ENCODE measurements at places on chromosomes 1 and 21.

DNA sequence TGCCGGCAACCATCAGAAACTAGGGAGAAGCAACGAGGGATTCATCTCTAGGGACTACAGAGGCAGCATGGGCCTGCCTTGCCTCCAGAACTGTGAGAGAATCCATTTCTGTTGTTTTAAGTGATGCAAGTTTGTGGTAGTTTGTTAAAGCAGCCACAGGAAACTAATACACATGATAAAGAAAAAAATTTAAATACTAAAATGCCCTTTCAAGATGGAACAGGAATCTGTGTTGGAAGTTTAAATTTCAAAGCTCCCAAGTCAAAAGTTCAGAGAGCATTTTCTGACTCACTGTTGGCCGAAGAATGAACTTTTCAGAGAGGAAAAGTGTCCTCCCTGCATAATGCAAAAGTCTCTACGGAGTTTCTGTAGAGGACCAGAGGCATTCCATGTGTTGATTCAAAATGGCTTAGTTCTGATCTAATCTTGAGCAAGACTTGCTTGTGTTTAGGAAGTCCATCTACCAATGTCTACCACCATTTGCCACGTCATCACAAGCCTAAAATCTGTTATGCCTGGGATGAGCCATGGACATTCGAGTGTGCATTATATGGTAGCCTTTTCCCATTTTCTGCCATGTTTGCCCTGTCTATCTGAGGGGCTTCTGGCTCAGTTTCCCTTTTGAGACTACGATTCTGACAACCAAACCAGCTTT lies 22.4 kb upstream of the ARHGAP29 start:
- no peak for DNase-seq

- DNase-seq: no peak
These were observed 1.4 kb downstream of the RAVER2 start for GRCh38 chr1:64745986-64746940.

DNA sequence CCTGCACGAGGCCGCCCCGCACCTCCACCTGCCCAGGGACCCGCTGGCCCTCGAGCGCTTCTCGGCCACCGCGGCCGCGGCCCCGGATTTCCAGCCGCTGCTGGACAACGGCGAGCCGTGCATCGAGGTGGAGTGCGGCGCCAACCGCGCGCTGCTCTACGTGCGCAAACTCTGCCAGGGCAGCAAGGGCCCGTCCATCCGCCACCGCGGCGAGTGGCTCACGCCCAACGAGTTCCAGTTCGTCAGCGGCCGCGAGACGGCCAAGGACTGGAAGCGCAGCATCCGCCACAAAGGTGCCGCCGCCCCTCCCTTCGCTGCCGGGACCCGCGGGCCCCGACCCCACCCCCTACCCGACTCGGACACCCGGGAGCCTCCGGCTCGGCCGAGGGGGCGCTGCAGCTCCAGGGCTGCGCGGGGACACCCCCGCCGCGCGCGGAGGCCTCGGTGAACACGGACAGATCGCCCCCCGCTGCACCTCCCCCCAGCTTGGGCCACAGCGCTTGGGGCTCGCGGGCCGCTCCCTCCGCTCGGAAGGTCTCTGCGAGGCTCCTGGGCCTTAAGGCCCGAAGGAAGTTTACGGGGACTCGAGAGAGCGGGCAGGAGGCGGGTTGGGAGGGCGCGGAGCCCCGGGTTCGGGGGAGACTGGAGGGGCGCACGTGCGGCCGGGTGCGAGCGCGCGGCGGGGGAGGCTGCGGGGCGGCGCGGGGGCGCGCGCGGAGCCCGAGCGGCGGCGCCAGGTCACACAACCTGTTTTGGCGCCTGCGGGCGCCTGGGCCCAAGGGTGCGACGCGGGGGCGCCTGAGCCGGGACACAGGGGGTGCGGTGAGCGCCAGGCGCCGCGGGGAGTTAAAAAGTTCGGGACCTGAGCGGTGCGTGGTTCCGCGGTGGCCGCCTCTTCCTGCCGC lies 1.2 kb downstream of the SAMD11 start:
- DNase-seq: no peak

GRCh38 chr1:88013485-88013884 lies 670.6 kb upstream of the PKN2 start:
- no peak for DNase-seq

DNA sequence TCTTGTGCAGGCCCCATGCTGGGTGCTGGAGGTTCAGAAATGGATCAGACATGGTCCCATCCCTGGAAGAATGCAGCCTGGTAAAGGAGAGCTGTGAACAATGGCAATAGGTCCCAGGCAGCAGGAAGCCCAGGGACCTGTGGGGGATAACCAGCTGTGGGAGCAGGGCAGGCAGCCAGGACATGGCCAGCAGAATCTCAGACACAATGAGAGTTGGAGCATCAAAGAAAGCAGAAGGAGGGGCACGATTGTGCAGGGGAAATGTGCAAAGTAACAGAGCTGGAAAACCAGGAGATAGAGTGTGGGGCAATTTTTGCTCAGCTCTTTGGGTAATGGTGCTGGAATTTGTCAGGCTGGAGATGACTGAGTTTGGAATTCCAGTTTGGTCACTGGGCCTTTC lies 44.3 kb downstream of the C8B start:
- DNase-seq: no peak

GRCh38 chr1:221442056-221442455 lies 299.8 kb downstream of the DUSP10 start:
- no peak for DNase-seq

DNA sequence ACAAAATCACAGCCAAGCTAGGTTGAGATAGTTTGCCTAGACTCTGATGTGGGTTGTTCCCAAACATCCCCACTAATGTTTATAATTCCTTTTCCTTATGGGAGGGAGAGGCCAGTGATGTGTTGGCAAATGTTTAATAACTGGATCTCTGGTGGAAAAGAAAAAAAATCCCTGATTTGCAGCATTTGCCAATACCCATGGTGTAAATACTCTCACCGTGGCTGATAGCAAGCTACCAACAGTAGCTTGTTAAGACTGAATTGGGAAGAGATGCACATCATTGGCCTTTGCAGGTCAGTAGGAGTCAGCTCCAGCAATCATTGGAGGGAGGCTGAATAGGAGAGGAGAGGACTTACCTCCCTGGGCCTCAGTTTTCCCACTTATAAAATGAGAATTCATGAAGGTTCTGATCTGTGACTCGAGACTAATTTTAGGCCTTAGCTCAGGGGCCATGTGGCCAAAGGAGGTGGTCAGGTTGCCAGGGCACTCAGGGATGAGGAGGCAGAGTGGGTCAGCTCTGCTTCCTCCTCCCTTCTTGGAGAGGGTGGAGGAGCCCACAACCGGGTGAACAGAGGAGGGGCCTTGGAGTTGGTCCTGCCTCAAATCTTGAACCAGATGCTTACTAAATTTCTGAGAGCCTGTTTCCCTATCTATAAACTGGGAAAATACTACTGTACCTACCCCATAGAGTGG lies 20.0 kb upstream of the SCMH1 start:
- no peak for DNase-seq

DNA sequence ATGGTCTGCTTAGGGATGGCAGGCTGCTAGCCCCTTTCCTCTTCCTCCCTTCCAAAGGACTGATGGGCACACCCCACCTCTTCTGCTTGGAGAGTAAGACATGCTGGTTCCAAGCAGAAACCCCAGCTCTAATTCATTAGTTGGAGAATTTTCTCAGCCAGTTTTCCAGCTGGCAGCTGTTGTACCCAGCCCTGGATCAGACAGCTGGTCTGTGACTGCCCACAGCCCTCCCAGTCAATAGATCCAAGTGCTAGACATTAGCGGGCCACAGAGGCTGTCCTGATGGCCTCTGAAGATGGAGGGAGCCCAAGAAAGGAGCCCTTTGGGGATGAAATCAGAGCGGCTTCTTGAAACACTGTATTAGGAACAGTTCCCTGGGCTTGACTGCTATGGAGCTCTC lies 35.8 kb downstream of the ACOT11 start:
- DNase-seq: no peak

- DNase-seq: peak; percentile 54
These were observed 1.1 kb upstream of the SMG7 start for GRCh38 chr1:183470961-183471742.

- DNase-seq: no peak
These were observed 310.0 kb downstream of the LMO4 start for GRCh38 chr1:87638636-87639035.

DNA sequence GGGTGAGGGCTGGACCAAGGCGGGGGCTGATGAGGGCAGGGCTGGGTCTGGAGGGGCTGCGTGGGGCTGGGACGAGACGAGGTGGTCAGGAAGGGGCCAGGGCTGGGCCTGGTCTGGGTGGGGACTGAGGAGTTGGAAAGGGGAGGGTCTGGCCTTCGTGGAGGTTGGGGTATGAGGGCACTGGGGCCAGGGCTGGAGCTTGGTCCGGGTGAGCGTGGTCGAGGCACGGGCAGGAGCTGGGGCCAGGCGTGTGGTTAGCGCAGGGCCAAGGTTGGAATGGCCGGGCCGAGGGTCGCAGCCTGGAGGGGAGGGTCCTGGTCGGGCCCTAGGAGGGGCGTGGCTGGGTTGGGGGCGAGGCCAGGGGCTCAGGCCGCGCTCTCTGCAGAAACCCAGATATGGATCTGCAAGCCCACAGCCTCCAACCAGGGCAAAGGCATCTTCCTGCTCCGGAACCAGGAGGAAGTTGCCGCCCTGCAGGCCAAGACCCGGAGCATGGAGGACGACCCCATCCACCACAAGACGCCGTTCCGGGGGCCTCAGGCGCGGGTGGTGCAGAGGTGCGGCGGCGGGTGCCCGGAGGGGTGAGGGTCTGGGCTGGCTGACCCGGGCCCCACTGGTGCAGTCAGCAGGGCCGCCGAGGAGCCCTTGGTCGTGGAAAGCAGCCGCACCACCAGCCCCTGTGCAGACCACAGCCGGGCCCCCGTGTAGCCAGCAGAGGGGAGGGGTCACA lies 9.0 kb downstream of the TTLL10 start:
- DNase-seq: no peak

GRCh38 chr1:215156232-215156631 lies 73.7 kb downstream of the KCNK2 start:
- DNase-seq: no peak

GRCh38 chr1:78641558-78641957 lies 8.1 kb upstream of the IFI44 start:
- DNase-seq: no peak

DNA sequence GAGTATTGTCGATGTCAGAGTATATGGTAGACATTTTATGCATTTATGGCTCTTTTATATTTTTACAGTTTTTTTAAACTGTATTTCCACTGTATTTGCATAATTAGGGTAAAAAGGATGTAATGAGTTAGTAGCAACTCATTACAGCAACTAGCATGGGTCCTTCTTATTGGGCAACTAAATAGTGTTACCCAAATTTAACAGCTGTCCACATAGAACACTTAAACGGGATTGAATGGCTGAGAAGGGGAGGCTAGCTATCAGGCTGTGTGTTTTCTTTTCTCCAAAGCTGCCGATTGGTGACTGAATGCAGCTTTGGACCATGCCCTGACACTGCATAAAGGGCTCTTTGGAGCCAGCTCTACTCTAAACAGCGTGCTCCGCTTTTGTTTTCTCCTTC lies 75.4 kb downstream of the PTPRC start:
- DNase-seq: no peak

Measured in stimulated activated CD4-positive, alpha-beta T cell treated with anti-CD3 and anti-CD28 coated beads, Interleukin-15, amount 100 ng/mL, for 1 hour (primary cell).